NAMALWA (cell line): ENCODE measurements at places on chromosomes 13 and 19.

GRCh38 chr19:49779731-49780555 is 13.1 kb downstream of the AP2A1 start:
- no peak for DNase-seq

DNA sequence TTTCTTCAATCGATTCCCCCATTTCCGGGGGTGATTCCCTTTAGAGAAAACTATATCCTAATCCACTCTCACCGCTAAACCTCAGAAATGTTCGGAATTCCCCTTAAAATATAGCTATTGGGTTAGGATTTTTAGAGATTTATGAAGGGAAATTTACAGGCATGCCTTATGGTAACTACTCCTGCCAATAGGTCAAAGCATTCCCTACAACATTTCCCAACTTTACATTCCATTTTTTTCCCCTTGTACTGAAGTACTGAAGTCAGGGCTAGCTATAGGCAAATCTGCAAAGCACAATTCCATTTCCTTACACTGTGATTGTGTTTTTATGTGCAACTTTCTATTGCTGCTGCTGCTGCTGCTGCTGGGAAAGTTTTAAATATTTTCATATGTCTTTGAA is 2.1 kb downstream of the EDNRB start:
- DNase-seq: no peak

- no peak for DNase-seq
Observed at GRCh38 chr13:109336730-109337129, 449.7 kb downstream of the IRS2 start.

GRCh38 chr19:54739587-54740497 is 1.5 kb downstream of the KIR2DL3 start:
- DNase-seq: no peak

- DNase-seq: no peak
Observed at GRCh38 chr13:23380534-23380933, 53.0 kb downstream of the SACS start.

DNA sequence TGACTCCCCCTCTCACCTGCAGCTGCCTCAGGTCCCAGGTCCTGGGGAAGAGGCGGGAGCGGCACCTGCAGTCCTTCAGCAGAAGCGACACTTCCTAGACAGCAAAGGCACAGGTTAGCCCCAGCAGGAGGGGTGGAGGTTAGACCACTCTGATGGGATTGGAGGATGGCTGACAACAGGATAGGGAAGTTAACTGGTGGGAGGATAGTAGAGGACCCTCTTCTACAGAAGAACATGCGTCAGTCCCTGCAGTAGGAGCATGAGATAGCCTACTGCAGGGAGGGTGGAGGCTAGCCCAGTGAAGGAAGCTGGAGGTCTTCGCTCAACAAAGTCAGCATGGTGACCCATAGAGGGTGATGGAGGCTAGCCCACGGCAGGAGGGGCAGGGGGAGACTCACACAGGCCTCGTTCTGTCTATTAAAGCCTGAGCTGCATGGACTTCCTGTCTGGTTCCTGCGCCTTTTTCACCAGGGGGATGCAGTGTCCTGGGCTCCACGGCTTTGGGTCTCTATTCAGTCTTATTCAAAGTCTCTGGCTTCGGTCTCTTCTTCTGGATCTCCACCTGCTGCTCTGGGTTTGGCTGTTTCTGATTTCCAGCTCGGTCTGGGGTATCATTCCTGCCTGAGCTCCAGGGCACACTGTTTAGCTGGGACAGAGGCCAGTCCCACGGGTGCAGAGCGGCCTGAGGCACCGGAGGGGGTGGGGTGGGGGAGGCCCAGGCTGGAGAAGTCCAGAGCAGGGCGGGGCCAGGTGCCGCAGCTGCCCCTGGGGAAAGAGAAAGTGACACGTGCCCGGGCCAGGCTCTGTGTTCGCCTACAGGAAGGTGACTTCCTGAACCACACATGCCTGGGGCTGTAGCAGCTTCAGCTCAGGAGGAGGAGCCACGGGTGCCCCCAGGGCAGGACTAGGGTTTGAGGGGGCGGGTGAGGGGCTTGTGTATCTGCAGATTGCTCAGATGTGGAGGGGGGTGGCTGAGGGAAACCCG is 7.3 kb downstream of the IFNL3 start:
- DNase-seq: peak; percentile 64

DNA sequence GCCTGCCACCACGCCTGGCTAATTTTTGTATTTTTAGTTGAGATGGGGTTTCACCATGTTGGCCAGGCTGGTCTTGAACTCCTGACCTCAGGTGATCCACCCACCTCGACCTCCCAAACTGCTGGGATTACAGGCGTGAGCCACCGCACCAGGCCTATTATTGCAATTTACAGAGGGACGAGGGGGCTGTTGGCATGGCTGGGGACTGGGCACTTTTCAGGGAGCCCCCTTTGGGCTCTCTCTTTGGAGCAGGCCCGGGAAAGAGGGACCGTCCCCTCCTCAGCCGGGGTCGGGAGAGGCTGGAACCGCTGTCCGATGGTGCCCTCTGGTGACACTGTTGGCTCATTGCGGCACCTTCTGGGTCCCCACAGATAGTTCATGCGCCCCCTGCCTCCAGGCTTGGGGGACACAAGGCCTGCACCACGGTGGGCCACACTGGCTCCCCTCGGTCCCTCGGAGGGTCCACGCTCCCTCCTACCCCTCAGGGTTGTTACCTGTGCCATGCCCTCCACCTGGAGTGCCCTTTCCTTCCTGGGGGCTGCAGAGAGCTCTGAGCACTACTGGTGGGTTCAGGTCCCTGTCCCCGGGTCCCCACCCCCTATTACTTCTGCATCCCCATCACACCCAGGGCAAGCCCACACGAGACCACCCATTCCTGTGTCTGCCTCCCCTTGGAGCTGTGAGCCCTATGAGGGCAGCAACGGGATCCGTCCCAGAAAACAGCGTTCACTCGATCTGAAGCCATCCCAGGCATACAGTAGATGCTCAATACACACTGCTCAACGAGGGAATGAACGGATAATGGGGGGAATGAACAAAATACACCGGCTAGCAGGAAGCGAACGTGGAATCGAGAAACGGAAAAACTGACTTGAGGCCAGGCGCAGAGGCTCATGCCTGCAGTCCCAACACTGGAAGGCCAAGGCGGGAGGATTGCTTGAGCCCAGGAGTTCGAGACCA is 12.5 kb downstream of the FEM1A start:
- peak; percentile 85 for DNase-seq

DNA sequence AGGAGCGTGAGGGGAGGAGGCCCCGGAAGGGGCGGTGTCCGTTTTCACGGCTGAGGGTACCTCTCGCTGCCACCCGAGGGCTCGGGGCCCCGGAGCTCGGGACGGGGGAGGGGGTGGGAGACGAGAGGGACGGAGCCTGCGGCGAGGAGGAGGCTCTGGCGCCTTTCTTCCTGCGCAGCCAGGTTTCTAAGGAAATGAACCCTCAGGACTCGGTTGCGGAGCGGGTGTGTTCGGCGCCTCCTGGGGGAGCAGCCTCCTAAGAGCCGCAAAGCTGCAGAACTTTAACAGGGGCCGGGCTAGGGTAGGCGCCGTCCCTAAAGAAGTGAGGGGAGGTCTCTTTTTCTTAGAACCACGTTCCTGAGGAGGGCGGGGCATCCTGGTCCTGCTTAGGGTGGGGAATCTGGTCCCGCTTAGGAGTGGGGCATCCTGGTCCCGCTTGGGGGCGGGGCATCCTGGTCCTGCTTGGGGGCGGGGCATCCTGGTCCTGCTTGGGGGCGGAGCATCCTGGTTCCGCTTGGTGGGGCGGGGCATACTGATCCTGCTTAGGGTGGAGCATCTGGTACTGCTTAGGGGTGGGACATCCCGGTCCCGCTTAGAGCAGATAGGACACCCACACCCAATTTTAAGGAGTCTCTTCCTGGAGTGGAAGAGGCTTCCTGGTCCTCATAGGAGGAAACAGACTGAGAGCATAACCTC is 6.2 kb downstream of the SYT5 start:
- peak; percentile 80 for DNase-seq

- DNase-seq: no peak
Observed at GRCh38 chr13:60138674-60139073, 25.1 kb downstream of the DIAPH3 start.

DNA sequence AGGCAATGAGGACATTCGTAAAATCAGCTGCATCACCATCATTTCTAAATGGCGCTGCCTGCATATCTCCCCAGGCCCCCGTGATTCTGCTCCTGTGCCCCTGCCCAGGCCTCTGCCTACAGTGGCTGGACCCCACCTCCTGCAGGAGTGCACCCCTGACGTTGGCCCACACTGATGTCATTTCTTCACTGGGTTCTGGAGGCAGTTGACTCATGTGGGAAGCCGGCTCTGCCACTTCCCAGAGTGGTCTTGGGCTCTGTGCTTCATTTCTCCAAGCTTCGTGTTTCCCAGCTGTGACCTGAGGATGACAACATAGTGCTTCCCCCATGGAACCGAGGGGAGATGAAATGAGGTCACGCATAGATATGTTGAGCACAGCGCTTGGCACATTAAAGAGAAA is 19.9 kb downstream of the CCNE1 start:
- DNase-seq: no peak
